Body of pancreas (tissue), 4 donors: ENCODE measurements at places on chromosomes 13 and 19. TPM values are rescaled to one million over a fixed set of nuclear protein-coding genes. Genes with fewer than 3 reads are reported as not detected.

GRCh38 chr19:40279761-40280607, 5.2 kb downstream of the AKT2 start:
- no peak for DNase-seq

- no peak for DNase-seq
Measured at GRCh38 chr13:84994582-84994981, 804.6 kb downstream of the SLITRK6 start.

The PTPRS gene
- 139 TPM for total RNA-seq

The DAND5 gene
- total RNA-seq = not detected

The RDH8 gene
- total RNA-seq = not detected

DNA sequence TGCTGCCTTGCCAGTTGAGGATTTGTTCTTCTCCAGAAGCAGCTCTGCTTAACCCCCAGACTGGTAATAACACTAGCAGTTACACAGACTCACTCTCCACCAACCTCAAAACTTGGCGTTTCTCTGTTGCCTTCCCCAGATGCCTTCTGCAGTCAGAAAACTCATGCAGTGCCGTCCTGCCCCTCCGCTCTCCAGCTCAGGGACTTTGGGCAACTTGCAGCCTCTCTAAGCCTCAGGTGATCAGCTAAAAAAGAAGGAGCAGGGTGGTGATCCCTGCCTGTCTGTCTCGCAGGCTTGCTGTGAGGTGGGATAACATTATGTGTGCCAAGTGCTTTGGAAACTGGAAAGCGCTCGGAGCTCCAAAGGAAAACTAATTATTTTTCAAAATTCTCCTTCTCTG, 391.6 kb downstream of the HS6ST3 start:
- DNase-seq = no peak

DNA sequence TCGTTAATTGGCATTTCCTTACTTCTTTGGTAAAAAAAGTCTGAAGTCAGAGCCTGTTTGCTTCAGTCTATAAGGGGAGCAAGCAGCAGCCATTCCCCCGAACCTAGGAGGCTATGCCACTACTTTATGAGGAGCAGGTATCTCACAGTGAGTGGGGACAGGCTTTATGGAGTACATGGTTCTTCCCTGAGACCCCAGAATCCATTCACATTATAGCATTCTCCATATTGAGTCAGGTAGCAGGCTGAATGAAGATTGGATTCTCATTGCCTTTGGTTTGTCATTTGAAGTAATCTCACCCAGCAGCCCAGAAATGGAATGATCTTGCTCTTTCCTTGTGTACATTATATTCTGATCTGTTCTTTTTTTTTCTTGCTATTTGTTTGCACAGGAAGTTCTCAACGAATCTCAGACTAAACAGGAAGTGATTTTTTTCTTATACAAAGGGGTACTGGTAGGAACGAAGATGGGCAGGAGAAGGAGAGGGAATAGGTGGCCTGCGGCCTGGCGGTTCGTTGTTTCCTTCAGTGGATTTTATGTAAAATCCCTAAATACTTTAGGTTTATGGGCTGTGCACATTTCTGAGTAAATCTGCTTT, 74.4 kb downstream of the ARHGAP35 start:
- no peak for DNase-seq

DNA sequence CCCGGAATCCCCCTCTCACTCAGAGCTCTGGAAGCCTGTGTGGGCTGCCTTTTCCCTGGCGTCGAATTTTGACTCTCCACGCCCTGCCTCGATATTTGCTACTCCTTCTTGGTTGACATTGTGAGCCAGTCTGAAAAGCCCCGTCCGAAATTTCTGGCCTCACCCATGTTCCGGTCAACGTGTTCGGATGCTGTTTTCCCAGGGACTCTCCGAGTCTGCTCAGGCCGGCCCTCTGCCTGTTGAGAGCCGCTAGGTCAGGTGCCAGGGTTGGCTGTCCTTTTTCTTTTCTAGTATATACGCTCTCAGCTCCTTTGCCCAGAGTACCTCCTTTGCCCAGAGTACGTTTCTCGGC, 6.8 kb upstream of the DGKH start:
- DNase-seq = peak; percentile 45
